ENCODE measurements at places on chromosomes 2 and 18. TPM values are rescaled to one million over a fixed set of nuclear protein-coding genes. Genes with fewer than 3 reads are reported as not detected.
A peak's percentile ranks its signal among the peaks of the same experiment; 100 is the strongest.

- DNase-seq = no peak
Measured at GRCh38 chr2:120471166-120471565, 125.2 kb downstream of the INHBB start.

DNA sequence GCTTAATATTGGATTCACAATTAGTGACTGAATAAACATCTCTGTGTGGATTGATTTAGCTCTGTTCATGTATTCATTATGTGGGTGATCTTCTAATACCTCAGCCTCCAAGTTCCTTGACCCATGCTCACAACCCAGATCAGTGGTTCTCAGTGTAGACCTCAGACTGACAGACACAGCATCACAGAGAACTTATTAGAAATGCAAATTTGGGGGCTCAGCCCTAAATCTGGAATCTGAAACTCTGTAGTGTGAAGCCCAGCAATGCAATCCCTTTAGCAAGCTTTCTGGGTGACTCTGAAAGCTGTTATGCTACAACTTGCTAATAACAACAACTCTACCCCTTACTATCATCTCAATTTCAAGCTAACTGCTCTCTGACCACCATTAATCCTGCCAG lies 273.1 kb upstream of the FANCL start:
- DNase-seq = no peak

- DNase-seq = peak; percentile 98
Measured at GRCh38 chr2:100291152-100291970, 30.9 kb downstream of the LONRF2 start.

DNA sequence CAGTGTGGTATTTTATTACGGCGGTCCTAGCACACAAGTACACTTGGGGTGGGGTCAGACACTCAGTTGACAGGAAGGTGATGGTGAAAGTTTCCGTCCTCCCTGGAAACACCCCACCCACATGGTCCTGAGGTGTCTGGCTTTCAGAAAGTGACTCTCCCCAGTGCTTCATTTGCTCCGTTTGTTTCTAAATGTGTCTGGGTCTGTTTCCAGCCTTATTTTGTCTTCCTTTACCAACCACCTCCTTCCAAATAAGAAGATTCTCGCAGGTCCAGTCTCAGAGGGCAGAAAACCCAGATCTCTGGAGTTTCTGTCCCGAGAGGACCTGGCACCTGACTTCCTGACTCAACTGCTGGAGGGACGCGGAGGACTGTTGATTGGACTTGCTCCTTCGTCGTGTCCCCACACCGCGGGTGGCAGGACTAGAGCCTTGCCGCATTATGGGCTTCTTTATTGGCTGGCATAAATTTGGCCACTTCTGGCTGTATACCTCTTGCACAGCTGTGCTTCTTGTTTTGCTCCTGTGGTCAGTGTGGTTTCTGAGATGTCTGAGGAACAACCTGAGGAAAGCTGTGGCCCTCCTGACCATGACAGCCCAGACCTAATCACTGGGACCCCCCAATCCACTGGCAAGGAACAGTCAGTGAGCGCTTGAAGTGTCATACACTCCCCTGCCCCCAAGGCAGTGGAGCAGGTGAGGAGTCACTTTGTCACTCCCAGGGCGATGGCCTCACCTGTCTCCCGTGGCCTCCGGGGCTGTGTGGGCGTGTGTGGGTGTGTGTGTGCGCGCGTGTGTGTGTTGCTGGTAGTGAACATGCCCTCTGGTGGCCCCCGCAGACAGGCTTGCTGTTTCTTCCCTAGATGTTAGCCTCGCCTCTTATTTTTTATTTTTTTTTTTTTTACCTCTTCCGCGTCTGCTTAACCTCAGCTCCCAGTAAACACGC lies 45.6 kb downstream of the MEX3C start:
- no peak for DNase-seq

DNA sequence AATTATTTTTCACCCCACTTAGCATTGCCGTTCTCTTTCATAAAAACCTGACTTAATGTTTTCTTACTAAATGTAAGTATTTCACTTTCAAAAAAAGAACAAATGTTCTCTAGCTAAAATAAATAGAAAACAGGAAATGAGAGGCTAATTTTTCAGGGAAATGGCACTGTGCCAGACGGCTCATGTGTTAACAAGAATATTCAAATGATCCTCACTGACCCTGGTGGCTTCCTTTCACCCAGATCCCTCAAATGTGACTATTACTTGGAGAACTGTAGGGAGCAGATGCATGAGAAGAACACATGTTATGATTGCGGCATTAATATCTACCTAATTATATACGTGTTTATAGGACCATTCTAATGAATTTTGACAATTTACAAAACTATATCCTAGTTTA lies 827.7 kb downstream of the SOCS6 start:
- no peak for DNase-seq

DNA sequence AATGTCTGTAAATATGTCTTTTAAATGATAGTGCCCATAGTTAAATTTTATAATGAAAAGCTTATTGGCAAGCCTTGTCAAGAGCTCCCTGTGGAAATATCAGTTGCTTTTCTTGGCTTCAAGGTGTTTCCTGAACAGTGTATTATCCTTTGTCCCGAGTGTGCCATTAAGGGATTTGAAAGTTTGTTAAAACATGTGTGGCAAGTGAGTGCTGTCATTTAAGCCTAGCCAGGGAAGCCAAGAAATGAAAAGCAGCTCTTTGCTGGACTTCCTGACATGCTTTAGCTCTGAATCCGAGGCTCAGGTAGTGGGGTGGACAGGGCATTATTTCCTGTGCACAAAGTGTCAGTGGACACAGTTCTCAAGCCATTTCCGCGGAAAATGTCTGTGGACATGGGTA lies 111.5 kb downstream of the DIS3L2 start:
- DNase-seq = no peak

DNA sequence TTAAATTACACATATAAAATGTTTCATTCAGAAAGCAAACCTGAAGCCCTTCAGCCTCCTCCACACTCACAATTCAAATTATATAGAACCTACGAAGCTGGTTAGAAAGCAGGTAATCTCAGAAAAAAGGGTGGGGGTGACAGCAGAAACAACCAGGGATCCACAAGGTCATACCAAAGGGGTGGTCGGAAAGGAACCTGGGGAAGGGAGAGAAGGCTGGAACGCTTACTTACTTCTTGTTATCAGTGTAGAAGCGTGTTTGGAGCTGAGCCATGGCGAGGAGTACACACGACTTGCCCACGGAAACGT lies 316 bp downstream of the WDR12 start:
- DNase-seq = no peak

- no peak for DNase-seq
Measured at GRCh38 chr2:170986566-170987258, 57.7 kb downstream of the GORASP2 start.

DNA sequence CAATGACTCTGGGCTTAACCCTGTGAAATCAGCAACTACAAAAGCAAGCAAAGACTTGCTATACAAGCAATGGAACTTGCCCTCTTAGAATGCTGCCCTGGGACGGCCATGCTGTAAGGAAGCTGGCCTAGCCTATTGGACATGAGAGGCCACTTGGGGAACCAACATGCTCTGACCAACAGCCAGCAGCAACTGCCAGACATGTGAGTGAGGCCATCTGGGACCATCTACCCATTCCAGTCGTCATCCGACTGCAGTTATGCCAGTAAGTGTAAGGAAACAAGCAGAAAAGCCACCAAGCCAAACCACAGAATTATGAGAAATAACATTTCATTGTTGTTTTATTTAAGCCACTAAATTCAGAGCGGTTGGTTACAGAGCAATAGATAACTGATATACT lies 40.9 kb downstream of the CLASP1 start:
- DNase-seq = no peak

- DNase-seq = no peak
Measured at GRCh38 chr2:177808984-177809809, 263.4 kb downstream of the PDE11A start.

DNA sequence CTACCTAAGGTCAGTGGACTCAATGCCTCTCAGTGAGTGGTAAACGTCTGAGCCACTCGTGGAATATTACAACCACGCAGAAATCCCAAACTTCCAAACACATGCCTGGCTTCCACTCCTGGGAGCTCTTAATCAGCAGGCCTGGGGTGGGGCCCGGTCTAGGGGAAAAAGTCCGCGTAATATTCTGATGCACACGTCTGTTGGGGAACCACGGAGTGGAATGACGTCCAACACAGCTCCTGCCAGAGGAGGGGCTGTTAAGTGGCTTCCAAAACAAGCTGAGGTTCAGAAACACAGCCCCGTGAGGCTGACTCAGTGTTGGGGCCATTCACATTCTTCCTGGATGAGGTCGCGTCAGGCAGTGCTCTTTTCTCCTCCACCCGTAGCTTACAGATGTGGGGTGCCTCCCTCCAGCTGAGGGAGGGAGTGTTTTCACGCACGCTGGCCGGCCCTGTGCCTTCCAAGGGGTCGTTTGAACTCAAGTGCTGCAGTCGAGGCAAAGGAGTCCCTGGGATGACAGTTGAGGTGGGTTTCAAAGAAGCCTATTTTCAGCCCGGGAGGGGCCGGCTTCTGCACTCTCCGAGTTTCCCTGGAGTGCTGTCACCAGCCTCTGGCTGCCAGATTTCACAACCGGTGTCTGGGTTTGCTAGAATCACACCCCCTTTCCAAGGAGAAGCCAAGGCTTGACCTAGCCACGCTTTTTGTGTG lies 73.1 kb downstream of the ACKR3 start:
- DNase-seq = peak; percentile 98

DNA sequence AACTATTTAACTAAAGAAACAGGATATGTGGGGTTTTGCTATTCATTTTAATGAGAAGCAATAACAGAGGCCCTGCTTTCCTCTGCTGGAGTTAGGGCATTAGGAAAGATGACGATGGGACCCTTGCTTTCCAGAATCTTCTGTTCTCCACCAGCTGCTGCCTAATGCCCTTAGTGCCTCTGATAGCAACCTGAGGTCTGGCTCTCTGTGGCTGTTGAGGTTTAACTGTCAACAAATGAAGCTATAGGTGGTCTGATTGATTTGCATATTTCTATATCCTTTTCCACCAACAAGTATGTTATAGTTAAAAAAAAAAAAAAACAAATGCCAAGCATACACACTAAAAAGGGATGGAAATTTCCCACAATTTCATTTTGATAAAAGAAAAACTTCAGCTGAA lies 115.1 kb upstream of the NCK2 start:
- no peak for DNase-seq

- no peak for DNase-seq
Measured at GRCh38 chr2:117190856-117191559, 623.5 kb upstream of the DDX18 start.

- no peak for DNase-seq
Measured at GRCh38 chr2:37795456-37795855, 124.0 kb upstream of the CDC42EP3 start.

- DNase-seq = no peak
Measured at GRCh38 chr18:21660078-21660477, 44.5 kb downstream of the ABHD3 start.

DNA sequence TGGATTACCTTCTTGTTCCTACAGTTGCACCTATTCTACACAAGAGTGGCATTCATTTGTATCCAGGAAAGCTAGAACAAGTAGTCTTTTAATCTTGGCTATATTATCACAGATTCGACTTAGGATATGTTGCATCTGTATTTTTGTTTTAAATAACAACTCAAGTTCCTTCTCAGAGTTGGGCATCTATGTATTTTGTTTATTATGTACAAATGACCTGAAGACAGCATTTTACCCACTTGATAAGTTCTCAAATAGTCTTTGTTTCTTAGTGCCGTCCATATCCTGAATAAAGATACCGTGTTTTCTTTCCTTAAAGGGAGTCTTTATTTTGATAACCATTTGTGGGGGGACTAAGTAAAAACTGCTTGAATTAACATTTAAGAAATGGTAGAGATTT lies 2.9 kb downstream of the ITPRID2 start:
- DNase-seq = no peak

DNA sequence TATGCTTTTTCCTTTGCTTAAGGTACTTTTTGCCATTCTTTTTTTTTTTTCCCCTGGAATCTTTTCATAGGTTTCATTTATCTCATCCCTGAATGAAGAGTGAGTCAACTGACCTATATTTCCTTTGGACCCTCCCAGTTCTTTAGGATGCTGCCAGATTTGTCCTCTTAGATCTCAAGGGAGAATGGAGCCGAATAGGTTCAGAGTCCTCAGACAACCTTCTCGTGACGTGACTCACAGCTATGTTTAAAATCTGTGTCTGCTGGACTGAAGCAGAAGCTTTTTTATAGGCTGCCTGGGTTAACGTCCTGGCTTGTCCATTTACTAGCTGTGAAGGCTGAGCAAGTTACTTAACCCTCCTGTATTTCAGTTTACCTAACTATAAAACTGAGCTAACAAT lies 358.6 kb downstream of the DLGAP1 start:
- DNase-seq = no peak

- no peak for DNase-seq
Measured at GRCh38 chr2:236571145-236571544, 1.5 kb downstream of the ACKR3 start.

DNA sequence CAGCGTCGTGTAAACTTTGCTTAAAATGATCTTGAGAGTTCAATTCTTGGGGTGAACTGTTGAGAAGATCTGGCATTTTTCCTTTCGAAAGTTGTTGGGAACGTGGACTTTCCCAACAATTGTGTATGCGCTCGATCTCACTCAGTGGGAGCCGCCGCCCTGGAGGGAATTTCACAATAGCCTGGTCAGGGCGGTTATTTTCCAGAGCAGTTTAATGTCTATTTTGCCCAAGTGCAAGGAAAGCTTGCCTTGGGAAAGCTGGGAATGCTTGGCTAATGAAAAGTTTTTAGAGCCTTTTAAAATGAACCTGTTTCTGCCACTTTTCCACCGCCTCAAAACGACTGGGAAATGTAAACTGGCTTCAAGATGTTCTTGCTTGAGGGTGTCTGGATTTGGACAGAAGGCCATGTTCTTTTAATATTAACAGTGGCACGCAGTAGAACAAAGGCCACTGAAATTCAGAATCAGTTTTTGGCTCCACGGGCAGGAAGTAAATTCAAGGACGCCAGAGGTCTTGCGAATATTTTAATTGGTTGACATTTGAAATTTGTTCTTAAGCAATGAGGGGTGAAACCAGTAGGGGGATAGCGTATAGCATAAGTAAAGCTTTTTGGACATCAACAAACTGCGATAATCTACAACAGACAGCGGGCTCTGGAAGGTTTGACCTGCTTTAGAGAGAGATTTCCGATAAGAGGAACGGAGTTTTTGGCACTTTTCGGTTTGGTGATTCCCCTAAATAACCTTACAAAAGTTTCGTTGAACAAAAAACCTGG lies 1.2 kb downstream of the CFLAR start:
- peak; percentile 97 for DNase-seq

DNA sequence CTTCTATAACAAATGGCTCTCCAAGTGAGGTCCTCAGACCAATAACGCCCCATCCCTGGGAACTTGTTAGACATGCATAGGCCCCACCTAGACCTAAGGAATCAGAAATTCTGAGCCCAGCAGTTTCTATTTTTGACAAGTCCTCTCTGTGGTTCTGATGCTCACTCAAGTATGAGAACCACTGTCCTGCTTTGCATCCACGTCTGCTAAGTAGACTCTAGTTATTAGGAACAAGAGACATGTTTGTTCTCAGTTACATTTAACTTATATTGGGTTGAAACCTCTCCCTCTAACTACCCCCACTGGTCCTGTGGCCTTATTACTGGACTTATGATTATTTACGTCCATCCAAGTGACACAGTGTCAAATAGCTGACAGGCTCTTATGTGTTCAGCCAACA lies 70.3 kb downstream of the TMEM17 start:
- no peak for DNase-seq

Gene PLCD4
- total RNA-seq = 2.2 TPM

Gene FEV
- total RNA-seq = not detected

Gene ABHD1
- total RNA-seq = not detected

Gene CPO
- not detected for total RNA-seq

Gene LRP1B
- 1.6 TPM for total RNA-seq

Gene CCBE1
- 7.4 TPM for total RNA-seq

Gene ACYP2
- total RNA-seq = 16.0 TPM
